ENCODE measurements at places on chromosomes 3 and 15. TPM values are rescaled to one million over a fixed set of nuclear protein-coding genes. Genes with fewer than 3 reads are reported as not detected.
A peak's percentile ranks its signal among the peaks of the same experiment; 100 is the strongest.

GRCh38 chr15:39890621-39891020 is 29.4 kb downstream of the GPR176 start:
- no peak for DNase-seq
- H3K27ac ChIP-seq, result no peak overlapping the region
- no peaks in the 10 kb centered on the region for H3K36me3 ChIP-seq

DNA sequence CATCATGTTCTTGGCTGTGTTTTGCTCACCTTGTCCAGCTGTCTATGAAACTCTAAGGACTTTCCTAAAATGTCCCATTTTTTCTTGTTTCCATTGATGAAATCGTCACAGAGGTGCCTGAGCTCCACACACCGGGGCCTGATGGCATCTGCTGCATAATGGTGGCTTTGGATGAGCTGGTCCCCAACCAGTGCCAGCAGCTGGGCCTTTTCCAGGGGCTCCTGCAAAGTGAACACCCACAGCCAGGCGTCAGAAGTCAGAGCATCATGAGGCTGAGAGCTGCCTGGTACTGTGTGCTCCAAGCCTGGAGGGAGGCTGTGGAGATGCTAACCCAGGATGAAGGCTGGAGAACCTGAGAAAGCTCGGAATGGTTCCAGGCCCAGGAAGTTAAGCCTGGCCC is 46.9 kb downstream of the B3GNT5 start:
- DNase-seq, result no peak
- H3K27ac ChIP-seq, result no peak overlapping the region
- no peaks in the 10 kb centered on the region for H3K4me1 ChIP-seq
- H3K4me3 ChIP-seq, result no peak overlapping the region
- H3K36me3 ChIP-seq, result no peaks in the 10 kb centered on the region
- no peaks in the 10 kb centered on the region for H3K27me3 ChIP-seq

GRCh38 chr3:143121241-143122088 is 1.9 kb downstream of the CHST2 start:
- H3K4me3 ChIP-seq, result peak overlapping the region; percentile 95
- DNase-seq, result peak; percentile 52
- no peaks in the 10 kb centered on the region for H3K4me1 ChIP-seq
- H3K36me3 ChIP-seq, result no peaks in the 10 kb centered on the region
- no peaks in the 10 kb centered on the region for H3K27me3 ChIP-seq

DNA sequence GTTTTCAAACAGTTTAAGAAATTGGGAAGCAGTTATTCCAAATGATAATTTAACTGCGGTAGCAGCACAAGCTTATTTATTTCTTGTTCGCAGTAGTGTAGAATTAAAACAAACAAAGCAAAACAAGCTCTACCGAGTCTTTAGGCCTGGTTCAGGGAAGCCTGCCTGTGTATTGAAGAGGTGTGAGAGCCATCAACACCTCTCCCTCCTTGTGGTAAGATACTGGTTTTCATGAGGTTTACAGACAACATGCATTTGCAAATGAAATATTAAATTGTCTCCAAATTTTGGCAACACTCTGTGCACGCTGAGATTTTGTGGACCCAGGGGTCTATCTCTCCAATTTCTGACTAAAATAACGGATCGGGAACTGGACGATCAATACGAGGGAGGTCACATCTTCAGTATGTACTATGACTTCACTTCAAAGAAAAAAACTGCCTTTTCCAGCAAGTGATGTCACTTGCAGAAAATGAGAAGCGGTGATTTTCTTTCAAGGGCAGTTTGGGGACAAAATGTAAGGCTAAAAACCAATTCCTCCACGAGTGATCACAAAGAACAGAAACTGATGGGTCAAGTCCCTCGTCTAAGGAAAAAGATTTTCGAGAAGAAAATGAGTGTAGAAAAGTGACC is 721 bp downstream of the ATR start:
- peaks cover 25% of the 10 kb centered on the region for H3K4me1 ChIP-seq
- H3K36me3 ChIP-seq, result no peaks in the 10 kb centered on the region
- H3K27me3 ChIP-seq, result no peaks in the 10 kb centered on the region
- DNase-seq, result no peak

DNA sequence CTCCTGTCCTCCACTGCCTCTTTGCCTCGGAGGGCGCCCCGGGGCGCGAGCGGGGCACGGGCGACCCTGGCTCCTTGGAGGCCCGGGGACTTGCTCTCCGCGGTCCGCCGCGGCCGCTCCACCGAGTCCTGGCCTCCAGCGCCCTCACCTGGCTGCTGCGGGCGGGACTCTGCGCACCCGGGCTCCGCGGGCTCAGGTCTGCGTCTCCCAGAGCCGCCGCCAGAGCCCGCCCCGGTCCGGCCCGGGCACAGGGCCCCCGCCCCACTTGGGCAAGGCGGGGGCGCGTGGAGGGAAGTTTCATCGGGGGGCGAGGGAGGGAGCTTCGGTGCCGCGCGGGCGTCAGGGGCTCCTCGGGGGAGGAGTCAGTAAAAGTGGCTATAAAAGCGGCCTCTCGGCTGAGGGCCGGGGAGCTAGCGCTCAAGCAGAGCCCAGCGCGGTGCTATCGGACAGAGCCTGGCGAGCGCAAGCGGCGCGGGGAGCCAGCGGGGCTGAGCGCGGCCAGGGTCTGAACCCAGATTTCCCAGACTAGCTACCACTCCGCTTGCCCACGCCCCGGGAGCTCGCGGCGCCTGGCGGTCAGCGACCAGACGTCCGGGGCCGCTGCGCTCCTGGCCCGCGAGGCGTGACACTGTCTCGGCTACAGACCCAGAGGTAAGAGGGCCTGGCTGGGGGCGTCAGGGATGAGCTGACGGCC is at the start of gene CEMIP:
Gene CEMIP, plus strand, starts transcription at position 407 of the 694 bp plus-strand sequence. CDS start 94,510 bp downstream, outside the sequence.
- no peaks in the 10 kb centered on the region for H3K4me1 ChIP-seq
- peak; percentile 70 for DNase-seq
- H3K27ac ChIP-seq, result no peak within 1 kb of the TSS
- H3K4me3 ChIP-seq, result no peak within 1 kb of the TSS
- H3K36me3 ChIP-seq, result no peaks in the 10 kb centered on the region

DNA sequence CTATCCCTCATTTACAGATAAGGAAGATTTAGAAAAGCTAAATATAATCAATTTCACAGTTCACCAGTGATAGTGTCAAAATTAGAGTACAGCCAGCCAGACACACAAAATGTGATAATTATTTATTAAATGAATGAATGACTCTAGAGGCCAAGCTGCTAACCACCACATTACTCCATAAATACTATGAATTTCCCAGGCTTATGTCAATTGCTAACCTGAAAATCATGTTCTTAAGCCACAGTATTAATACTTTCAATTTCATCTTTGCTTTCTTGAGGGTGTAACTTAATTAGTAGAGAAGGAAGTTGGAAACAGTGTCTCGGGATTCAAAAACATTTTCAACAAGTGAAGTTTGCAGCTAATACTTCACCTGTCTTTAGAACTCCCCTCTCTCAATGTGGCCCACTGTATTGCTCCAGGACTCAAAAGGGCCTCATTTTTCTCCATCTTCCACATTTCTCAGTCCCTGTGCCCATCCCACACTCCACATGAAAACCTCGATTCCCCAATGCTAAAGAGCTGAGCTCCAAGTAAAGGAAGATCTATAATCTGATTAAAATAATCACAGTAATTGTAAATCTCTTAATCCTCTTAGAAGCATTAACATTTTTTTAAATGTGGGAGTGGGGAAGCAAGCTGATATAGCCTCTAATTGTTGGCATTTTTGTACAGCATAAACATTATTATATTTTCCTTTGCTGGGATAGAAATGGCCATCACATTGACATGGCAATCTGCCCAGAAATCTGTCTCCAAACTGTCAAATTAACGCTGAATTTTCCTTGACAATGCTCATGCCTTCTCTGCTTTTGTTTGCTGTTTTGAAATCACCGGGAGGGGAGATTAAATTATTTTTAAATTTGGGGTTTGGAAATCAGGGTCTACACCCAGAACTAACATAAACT is 765.1 kb downstream of the ROBO1 start:
- no peak overlapping the region for H3K4me3 ChIP-seq
- no peak overlapping the region for H3K27ac ChIP-seq
- no peaks in the 10 kb centered on the region for H3K4me1 ChIP-seq
- no peaks in the 10 kb centered on the region for H3K27me3 ChIP-seq

- H3K4me3 ChIP-seq, result no peak overlapping the region
- H3K27me3 ChIP-seq, result no peaks in the 10 kb centered on the region
- H3K4me1 ChIP-seq, result no peaks in the 10 kb centered on the region
- DNase-seq, result no peak
Observed at GRCh38 chr15:87680208-87680607, 576.3 kb downstream of the NTRK3 start.

DNA sequence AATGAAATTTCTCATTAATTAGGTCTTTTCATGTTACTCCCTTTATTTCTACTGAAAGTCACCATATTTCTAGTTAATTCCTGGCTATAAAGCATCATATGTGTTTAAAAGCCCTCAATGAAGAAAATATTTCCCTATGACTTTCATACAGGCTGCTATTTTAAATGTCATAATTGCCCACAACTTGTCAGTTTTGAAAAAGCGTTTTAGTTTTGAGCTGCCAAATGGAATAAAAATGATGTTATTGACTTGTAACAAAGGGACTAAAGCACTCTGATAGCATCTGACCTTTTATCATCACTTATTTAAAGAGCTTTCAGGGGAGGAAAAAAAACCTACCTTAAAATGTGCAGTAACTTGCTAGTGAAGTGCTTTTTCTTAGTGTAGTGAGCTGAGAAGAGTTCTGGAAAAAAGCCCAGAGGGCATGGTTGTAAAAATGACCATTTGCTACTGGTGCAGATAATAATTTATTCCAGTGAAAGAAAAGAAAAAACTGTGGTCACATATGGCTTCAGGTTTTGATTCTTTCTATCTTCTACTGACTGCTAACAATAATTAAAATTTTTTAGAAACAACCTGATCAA is 877.2 kb downstream of the CADM2 start:
- no peak for DNase-seq
- H3K4me3 ChIP-seq, result no peak overlapping the region
- H3K27me3 ChIP-seq, result no peaks in the 10 kb centered on the region
- no peaks in the 10 kb centered on the region for H3K36me3 ChIP-seq
- H3K27ac ChIP-seq, result no peak overlapping the region

DNA sequence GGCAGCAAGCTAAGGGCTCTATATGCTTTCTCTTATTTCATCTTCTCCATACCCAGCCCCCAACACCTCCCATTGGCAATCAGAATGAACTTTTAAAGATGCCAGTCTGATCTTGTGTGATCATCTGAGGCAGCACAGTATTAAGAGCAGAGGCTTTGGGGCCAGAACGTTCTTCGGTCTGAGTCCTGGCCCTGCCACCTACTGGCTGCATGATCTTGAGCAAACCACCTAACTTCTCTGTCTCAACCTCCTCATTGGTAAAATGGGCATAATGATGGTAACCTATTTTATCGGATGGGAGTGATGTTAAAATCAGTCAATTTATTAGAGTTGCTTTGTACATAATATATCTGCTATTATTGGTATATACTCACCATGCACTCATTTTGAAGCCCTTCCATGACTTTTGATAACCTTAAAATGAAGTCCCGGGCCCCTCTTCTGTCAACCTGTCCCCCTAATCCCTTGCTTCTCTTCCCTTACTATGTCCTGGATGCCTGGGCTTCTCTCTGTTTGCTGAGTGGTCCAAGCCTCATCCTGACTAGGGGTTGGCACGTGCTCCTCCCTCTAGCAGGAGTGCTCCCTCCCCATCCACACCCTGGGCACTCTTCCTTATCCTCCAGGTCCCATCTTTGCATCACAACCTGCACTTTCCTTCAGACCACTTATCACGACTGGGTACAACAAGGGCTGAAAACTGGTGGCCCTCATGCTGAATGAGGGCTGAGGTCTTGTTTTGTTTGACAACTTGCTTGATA is 6.3 kb downstream of the EFCAB12 start:
- no peaks in the 10 kb centered on the region for H3K27me3 ChIP-seq
- no peak for DNase-seq
- H3K4me3 ChIP-seq, result no peak overlapping the region
- H3K4me1 ChIP-seq, result no peaks in the 10 kb centered on the region

DNA sequence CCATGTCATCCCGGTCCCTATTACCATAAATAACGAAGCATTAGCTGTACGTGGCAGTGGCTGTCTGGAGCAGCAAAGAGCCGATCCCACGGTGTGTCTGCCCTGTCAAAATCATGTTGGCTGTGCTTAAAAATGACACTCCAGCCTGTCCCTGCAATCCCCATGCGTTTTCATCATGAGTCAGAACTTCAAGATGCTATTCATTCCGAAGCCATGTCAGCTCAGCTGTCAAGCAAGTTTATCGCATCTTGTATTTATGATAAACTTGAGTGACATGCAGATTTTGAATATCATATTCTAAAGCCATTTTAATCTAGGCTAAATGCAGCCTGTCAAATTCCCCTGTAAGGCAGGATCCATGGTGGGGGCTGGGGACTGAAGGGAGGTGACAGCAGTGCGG is 152.4 kb downstream of the TJP1 start:
- no peaks in the 10 kb centered on the region for H3K36me3 ChIP-seq
- peaks cover 3% of the 10 kb centered on the region for H3K27me3 ChIP-seq
- no peak overlapping the region for H3K27ac ChIP-seq
- H3K4me1 ChIP-seq, result no peaks in the 10 kb centered on the region
- no peak overlapping the region for H3K4me3 ChIP-seq
- DNase-seq, result no peak

Gene GRM2
- total RNA-seq, result 5.1 TPM

Gene COL6A5
- 0.13 TPM for total RNA-seq
